ENCODE measurements at places on chromosomes 2 and 18.

GRCh38 chr2:74250189-74250631 is 51.8 kb downstream of the MTHFD2 start:
- DNase-seq = peak; percentile 67

GRCh38 chr2:51424418-51424817 is 392.5 kb upstream of the NRXN1 start:
- DNase-seq = no peak

- DNase-seq = no peak
Observed at GRCh38 chr18:69974365-69974764, 26.7 kb upstream of the CD226 start.

GRCh38 chr2:119549241-119549640 is 5.0 kb downstream of the CFAP221 start:
- no peak for DNase-seq

DNA sequence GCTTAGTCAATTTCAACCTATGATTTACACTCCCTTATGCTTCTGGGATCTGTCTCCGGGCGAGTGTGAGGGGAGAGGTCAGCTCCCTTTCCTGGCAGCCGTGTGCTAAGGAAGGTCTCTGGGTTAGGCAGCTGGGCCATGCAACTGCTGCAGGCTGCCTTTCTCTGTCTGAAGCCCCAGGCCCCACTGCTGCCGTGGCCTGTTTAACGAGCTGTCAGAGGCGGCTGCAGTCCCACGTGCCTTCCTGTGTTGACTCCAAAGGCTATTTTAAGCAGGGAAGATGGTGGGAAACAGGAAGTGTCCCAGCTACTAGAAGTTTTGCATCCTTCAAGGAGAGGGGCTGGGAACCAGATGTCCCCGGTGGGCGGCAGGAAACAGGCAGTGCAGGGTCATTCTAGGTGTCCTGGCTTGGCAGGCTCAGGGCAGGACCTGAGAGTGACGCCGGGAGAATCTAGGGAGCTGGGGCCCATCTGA is 186.4 kb downstream of the TNS1 start:
- no peak for DNase-seq

- no peak for DNase-seq
Observed at GRCh38 chr2:27806311-27807059, 35.0 kb downstream of the MRPL33 start.

GRCh38 chr2:42847596-42848151 is 55.3 kb upstream of the HAAO start:
- DNase-seq = no peak

GRCh38 chr18:10688766-10689165 is 162.9 kb downstream of the NAPG start:
- no peak for DNase-seq

DNA sequence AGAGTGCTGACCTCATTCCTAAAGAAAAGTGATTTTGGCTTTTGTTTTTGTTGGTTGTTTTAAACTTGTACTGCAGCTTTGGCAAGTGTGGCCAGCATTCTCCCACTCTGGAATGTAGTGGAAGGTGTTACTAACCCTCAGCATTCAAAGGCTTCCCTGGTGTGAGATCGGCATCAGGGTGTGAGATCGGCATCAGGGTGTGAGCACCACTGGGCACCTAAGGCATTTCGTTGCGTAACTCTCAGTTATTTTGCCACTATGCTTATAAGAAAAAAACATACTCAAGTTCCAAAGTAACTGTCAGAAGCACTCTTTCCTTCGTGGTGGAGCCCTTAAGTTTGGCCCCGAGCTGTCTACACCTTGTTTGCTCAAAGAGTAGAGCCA is 1.7 kb downstream of the CYBRD1 start:
- no peak for DNase-seq

DNA sequence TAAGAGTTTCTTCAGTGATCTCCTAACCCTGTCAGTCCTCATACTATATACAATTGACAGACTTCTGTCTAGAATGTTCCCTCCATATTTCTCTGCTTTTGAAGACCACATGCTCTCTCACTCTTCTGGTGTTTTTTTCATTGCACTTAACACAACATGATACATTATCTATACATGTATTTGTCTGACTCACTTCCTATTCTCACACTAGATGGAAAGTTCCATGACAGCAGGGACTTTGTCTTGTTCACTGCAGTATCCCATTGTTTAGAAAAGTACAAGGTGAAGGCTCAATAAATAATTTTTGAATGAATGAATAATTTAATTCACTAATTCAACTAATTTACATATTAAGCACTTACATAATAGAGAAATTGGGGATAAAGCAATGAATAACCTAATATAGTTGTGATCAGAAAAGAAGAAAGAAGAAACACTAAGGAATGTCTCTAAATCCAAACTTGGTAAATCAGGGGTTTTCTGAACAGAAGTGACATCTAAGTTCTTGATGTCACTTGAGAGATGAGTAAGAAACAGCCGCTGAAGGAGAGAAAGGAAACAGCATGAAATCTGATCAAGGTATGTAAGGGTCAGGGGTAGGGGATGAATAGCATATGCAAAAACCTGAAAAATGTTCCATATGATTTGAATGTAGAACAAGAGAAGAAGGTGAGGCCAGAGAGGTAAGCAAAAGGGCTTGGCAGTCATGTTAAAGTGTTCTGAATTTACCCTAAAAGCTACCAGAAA is 42.4 kb downstream of the MBD2 start:
- no peak for DNase-seq

GRCh38 chr2:208389940-208390339 is 16.7 kb upstream of the PTH2R start:
- DNase-seq = no peak

DNA sequence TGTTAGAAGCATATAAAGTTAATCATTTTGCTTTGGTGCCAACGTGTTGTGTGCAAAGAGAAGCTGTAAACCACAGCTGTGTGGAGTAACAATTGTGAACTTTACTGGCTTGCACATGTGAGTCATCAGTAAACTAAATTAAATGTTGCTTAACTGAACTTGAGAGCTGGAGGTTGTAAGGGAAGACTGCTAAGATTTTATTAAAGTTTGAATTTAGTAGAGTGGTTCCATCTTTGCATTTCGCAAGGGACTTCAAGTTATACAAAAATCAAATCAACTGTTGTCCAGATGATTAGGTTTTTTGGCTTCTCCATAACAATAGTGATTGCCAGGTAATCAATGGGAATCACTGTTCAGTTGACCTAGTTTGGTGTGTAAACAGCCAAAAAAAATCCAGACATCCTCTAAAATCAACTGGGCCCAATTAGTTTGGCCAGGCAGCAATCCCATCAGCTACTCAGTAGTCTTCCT is 247.4 kb downstream of the MYO3B start:
- DNase-seq = no peak

- no peak for DNase-seq
Observed at GRCh38 chr2:8587251-8587791, 94.5 kb upstream of the ID2 start.

GRCh38 chr18:79507546-79508480 is 112.1 kb downstream of the NFATC1 start:
- no peak for DNase-seq

GRCh38 chr2:59604123-59604522 is 949.3 kb downstream of the BCL11A start:
- no peak for DNase-seq

GRCh38 chr2:96549967-96550786 is 13.6 kb downstream of the ARID5A start:
- no peak for DNase-seq

DNA sequence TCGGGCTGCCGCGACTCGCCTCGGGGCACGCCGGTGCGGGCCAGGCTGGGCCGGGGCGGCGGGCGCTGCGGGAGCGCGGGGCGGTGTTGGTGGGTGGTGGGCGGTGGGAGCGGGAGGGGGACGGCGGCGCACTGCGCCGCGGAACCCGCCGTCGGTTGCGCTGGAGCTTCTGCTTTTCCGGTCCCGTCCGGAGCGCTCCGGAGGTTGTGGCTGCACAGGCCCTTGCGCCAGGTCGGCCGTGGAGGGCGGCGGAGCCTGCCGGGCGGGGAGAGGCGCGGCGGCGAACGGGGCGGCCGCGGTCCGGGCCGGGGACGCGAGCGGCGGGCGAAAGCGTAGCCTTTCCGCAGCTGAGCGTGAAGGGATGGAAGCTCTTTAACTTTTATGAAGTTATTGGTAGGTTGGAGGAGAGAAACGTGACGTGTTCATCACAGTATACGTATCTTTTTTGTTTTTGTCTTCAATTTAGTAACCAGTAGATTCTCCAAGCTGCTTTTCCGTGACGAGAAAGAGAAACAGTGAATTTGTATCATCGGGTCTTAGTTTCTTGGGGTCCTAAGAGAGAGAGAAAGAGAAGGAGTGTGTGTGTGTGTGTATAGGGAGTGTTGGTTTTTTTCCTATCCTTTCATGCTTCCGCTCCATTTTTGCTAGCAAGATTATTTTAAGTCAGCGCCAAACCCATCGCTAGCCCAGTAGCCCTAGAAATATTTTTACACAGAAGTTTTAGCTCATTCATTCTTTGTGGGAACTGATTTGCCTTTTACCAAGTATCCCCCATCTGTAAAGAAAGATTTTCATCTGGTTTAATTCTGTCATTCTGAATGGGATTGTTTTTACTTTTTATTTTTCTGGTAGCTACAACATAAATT is 535 bp downstream of the ATG4B start:
- DNase-seq = no peak

DNA sequence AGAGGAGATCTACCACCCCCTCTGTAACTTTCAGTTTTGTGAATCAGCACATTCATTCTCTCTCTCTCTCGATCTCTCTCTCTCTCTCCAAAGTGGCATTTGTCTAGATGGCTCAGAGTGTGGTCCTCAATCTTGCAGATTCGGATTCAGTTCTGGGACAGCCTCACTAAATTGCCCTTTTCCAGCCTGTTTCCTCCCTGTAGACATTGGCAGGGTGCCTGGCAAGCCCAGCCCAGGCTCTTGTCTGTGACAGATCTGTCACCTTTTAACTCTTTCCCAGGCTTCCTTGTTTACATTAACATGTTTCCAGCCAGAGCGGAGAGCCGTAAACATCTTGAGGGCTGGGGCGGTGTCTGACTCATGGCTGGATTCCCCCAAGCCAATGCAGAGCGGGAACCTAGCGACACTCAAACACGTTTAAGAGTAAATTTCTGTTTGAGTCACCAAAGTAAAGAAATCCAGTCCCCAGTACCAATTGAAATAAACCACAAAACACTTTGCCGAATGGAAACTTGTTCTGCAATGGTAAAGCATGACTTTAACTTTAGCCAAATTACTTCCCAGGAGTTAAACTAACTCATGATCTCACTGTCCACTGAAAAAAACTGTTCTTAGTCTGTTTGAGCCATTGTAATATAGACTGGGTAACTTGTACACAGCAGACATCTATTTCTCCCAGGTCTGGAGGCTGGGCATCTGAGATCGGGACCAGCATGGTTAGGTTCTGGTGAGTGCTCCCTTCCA is 6.6 kb upstream of the CYP27C1 start:
- no peak for DNase-seq

GRCh38 chr2:42767899-42768705 is 4.2 kb upstream of the OXER1 start:
- no peak for DNase-seq

DNA sequence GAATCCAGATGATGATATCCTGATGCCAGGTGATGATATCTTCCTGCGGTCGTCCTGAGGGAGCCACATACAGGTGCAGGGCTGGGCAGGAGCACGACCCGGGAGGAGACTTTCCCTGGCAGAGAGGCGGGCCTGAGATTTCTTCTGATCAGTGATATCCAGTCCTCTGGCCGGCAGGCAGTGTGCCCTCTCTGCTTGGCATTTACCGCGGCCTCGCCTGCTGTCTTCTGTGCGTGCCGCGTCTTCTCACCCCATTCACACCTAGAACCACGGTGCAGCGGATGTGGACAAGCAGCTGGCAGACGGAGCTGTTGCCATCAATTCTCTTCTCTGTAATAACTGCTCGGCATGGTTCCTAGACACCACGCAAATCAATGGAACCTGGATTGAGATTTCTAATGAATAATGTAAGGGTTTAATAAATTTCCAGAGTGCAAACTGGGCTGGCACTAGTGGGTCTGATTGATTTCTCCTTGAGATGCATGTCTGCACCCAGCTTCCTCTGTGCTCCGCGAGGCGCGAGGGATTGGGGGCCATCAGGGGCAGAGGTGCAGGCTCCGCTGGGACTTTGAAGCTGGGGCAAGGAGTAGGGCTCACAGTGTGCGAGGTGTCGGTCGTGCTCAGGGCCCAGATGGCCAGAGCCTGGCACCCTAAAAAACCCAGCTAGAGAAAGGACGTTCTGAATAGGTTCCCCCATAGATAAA is 208.9 kb upstream of the HDAC4 start:
- DNase-seq = peak; percentile 40

DNA sequence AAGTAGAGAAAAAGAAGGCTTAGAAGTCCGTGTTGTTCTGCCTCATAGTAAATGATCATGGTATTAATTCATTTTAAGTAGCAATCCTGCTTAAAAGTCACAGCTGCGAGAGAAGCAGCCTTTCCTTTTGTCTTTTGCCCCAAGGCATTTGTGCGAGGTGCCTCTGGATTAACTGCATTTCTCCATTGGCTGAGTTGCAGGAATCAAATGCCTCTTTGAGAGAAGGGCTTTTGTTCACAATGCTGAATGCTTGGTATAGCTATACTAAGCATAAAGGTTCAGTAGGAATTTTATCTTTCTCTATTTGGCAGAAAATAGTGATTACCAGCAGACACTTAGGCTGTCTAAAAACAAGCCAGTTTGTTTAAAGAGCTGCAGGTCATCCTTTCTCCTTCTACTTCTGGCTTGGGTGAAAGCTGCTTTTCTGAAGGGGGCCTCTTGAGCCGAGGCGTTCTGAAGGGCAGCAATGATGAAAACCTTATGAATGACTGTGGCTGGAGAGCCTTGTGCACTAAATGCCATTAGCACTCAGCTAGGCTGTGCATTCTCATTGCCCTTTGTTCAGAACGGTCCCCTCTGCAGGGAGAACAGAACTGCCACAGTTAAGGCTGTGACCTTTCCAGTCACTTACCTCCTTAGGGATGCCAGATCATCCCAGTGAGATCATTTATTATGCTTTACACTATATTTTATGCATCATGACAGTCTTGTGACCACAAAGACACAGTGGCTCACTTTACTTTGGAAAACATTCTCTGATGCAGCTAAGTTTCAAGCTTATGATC is 68.8 kb upstream of the TMEM87B start:
- no peak for DNase-seq

GRCh38 chr18:59301929-59302328 is 16.5 kb downstream of the CPLX4 start:
- no peak for DNase-seq
